ENCODE measurements at places on chromosomes 5 and 9. TPM values are rescaled to one million over a fixed set of nuclear protein-coding genes. Genes with fewer than 3 reads are reported as not detected.

The C9orf153 gene
- 0.26 TPM for total RNA-seq

The VDAC1 gene
- total RNA-seq, result 293 TPM

The SPATA9 gene
- not detected for total RNA-seq

The BARX1 gene
- total RNA-seq, result not detected

The NEUROG1 gene
- total RNA-seq, result not detected

The PHYHD1 gene
- 5.7 TPM for total RNA-seq

The MYMK gene
- not detected for total RNA-seq

All from aortic smooth muscle cell (primary cell).